ENCODE measurements at places on chromosomes 3 and 15.

GRCh38 chr3:51894391-51894790 lies 8.8 kb downstream of the IQCF1 start:
- no peak for DNase-seq

- no peak for DNase-seq
Measured at GRCh38 chr3:58996730-58997129, 53.1 kb downstream of the CFAP20DC start.

DNA sequence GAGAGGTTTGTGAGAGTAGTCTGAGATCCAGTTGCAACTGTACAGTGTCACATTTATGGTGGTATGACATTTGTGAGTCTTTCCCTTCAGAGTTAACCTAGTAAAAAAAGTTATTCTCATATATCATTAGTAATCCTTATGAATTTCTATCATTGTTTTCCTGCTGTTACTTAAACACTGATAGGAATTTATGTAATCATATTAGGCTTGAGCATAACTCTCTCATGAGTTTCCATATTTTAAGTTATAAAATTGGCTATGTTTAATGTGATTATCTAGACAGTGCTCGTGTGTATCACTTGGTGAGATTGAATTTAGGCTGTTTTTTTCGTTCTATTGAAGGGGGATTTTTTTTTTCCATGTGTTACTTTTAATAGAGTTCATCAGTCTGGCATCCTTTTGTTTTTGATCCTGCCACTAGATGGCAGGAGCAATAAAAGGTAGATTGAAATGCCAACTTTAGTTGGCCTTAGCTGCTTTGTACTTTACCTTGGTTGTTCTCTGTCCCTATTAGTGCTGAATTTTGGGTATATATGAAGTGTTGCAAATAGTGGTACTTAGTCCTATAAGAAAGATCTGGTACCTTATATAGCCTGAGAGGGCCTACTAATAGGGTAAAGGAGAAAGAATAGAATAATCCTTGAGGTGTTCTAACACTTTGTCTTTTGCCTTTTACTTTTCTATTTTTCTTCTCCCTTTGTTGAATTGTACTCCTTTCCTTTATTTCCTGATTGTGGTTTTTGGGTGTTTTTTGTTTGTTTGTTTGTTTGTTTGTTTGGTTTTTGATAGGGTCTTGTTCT lies 17.9 kb downstream of the STT3B start:
- DNase-seq = no peak

DNA sequence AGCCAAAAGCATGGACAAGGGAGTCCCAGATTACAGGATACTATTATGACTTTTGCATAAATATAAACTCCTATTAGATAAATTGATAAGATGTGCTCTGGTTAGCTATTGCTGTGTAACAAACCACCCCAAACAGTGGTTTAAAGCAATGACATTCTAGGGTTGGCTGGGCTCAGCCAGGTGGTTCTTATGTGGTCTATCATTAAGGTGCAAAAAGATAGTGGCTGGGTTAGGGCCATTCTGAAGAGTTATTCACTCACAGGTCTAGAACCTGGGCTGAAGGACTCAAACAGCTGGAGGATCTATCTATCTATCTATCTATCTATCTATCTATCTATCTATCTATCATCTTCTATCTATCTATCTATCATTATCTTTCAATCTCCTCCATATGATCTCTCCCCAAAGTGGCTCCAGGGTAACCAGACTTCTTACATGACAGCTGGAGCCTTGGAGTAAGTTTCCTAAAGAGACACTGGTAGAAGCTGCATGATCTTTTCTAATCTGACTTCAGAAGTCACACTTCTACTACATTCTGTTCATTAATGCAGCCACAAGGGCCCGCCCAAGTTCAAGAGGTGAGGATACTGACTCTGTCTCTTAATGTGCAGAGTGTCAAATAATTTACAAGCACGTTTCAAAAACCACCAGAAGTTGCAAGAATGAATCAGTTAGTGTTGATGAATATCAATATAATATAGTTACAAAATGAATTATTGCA lies 74.9 kb upstream of the XCR1 start:
- DNase-seq = no peak

GRCh38 chr3:197795200-197795599 lies 4.1 kb downstream of the LRCH3 start:
- DNase-seq = no peak

- no peak for DNase-seq
Measured at GRCh38 chr3:155192957-155193746, 100.3 kb downstream of the STRIT1 start.

- DNase-seq = no peak
Measured at GRCh38 chr3:127053979-127054378, 71.1 kb downstream of the PLXNA1 start.

GRCh38 chr3:11136116-11136515 lies 18.2 kb upstream of the HRH1 start:
- DNase-seq = no peak

GRCh38 chr3:43286841-43287499 lies 630 bp downstream of the SNRK start:
- DNase-seq = no peak

GRCh38 chr3:3817865-3818264 lies 18.6 kb downstream of the LRRN1 start:
- DNase-seq = no peak

DNA sequence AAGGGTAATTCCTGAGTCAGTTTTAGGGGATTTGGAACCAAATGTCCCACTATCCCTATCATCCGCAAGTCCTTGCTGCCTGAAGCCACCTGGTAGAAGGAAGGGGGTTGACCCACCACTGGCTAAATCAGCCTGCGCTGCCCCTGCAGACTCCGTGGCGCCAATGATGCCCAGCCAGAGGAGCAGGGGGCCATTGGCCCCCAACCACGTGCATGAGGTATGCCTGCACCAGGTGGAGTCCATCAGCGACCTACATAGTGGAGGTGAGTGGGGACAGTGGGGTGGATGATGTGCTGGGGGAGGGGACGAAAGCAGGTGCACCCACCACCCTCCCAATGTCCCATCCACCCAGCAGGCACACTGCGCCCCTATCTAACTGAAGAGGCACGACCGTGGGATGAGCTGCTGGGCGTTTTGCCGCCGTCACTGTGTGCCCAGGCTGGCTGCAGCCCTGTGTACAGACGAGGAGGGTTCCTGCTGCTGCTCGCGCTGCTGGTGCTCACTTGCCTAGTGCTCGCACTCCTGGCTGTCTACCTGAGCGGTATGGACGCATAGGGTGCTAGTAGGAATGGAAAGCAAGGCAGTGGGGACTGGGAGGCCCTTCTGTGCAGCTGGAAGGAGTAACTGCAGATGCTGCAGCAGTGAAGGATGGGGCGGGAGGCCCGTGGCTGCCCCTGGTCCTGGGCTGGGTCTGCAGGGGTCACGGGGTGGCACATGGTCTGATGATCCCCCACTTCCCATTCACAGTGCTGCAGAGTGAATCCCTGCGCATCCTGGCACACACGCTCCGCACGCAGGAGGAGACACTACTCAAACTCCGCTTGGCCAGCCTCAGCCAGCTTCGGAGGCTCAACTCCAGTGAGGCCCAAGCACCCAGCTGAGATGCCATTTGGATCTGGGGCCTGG lies 5.7 kb downstream of the IFRD2 start:
- DNase-seq = no peak

GRCh38 chr15:22960556-22960955 lies 19.6 kb downstream of the CYFIP1 start:
- DNase-seq = no peak

- no peak for DNase-seq
Measured at GRCh38 chr3:38031022-38031994, 1.9 kb upstream of the PLCD1 start.

- peak; percentile 69 for DNase-seq
Measured at GRCh38 chr3:88005066-88005465, 53.7 kb downstream of the CGGBP1 start.

DNA sequence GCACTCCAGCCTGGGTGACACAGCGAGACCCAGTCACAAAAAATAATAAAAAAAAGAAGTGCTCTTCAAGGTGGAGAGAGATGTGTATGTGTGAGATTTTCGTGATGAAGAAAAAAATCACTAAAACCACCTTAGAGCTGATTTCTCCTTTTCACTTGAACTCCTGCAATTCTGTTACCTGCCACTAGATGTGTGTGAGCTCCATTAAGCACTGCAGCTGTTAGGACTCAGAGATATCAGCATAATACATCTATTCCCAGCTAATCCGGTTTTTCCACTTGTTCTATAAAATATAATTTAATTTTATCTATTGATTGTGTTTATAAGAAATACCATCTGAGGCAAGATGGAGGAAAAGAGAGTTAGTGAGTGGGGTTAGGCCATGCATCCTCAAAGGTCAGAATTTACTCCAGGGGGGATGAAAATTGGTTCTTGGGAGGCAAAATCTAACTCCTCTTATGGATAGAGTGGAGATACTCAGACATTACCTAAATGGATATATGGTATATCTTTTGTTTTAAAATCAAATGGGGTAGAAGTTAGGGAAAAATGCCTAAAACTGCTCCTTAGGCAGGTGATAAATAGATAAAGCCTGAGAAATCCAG lies 152.7 kb downstream of the IL20RB start:
- no peak for DNase-seq

DNA sequence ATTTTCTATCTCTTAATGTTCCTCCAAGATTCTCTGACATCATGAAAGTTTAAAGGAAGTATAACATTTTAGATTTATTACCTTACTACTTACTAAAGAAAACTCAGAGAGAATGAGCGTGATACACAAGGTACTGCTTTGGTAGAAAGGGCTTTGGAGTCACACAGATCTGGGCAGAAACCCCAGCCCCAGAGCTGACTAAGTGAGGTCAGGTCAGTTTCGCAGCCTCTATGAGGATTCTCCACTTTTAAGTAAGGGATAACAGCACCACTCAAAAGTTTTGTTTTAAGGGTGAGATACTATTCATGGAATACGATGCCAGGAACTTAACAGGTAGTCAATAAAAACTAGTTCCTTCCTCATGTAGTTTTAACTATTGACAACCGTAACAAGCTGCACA lies 76.1 kb downstream of the CLDN11 start:
- no peak for DNase-seq

- no peak for DNase-seq
Measured at GRCh38 chr15:100847194-100847593, 32.4 kb upstream of the ALDH1A3 start.

- DNase-seq = no peak
Measured at GRCh38 chr3:164550857-164551256, 527.4 kb downstream of the SI start.

DNA sequence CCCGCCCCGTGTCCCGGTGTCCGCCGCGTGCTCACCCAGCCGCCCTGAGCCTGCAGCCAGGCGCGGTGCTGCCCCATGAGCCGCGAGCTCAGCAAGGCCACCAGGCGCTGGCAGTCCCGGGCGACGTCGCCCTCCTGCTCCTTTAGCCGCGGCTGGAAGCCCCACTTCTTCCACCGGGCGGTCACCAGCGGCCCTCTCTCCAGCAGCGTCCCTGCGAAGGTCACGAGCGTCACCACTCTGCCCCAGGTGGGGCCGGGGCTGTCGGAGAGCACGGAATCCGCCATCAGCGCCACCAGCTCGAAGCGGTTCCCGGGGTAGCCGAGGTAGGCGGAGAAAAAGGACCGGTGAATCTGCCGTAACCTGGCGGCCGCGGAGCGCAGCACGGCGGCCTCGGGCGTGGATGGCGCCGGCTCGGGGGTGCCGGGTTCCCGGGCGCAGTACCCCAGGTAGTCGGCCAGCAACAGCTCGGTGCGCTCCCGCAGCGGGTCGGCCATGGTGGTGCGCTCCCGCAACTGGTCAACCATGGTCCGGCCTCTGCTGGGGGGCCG lies 298 bp downstream of the BCL2L10 start:
- no peak for DNase-seq

- no peak for DNase-seq
Measured at GRCh38 chr15:74621546-74621920, 5.9 kb downstream of the CLK3 start.

Data from bone marrow (tissue), 2 donors.